ENCODE measurements at places on chromosomes 7 and 10.

DNA sequence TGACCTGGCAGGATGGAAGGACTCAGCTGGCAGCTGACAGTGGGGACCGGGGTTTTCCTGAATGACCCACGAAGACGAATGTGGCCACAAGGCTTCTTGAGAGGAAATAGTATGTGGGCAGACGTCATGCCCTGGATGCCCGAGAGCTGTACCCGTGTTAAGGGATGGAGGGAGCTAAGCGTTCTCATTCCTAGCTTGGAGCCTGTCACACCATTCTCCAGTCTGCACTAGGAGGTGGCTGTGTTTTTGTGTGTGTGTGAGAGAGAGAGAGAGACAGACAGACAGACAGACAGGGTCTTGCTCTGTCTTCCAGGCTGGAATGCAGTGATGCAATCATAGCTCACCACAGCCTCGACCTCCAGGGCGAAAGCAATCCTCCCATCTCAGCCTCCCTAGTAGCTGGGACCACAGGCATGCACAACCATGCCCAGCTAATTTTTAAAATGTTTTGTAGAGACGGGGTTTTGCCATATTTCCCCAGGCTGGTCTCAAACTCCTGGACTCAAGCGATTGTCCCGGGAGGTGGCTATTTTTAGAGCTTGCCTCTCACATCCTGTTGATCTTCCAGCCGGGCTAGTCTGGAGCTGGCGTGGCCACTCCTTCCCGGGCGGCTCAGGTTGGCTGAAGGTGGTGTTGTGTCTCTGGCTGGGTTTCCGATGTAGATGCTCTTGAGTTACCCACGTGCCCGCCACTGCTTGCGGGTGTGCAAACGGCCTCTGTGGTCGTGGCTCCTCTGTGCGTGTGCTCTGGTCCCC lies 2.1 kb downstream of the AMZ1 start:
- DNase-seq, result no peak

GRCh38 chr7:125059861-125060456 lies 130.3 kb upstream of the POT1 start:
- DNase-seq, result no peak

- no peak for DNase-seq
Observed at GRCh38 chr7:2566348-2566889, 7.6 kb downstream of the IQCE start.

DNA sequence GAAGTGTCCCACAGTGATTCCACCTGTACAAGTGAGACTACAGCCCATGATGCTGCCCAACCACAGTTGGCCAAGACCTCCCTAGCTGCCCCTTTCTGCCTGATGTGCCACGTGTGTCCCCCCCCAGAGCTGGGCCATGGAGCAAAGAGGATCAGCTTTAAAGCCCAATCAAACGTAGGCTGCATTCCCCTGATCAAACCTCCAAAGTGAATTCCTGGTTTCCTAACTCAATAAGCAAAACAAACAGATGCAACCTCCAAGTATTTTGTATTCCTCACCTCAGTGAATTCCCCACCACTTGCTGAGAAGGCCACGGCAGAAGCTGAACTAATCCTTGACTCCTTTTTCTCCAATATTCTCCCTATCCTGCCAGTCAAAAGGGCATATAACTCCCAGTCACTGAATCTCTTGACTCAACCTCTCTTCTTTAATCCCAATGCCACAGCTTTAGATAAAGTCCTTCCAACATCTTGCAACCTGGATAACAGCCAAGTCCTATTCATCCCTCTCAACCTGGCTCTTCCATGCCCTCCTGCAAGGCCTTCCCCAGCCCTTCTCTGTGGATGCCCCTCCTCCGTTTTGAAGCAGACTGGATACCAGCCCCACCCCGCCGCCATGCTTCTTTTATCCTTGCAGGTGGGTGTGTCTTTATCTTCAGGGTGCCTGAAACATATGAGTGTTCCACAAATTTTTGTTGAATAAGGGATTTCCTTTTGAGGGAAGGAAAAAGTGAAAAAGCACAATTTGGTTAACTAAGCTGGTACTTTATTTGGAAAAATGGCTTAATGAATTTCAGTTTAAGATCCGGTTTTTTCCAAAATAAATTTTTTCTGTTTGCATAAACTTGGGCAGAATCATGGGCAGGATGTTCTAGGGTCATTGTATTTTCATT lies 285.2 kb upstream of the MKLN1 start:
- no peak for DNase-seq

- no peak for DNase-seq
Observed at GRCh38 chr7:106370542-106370941, 85.8 kb upstream of the NAMPT start.

GRCh38 chr10:129809431-129809830 lies 154.6 kb downstream of the EBF3 start:
- no peak for DNase-seq

DNA sequence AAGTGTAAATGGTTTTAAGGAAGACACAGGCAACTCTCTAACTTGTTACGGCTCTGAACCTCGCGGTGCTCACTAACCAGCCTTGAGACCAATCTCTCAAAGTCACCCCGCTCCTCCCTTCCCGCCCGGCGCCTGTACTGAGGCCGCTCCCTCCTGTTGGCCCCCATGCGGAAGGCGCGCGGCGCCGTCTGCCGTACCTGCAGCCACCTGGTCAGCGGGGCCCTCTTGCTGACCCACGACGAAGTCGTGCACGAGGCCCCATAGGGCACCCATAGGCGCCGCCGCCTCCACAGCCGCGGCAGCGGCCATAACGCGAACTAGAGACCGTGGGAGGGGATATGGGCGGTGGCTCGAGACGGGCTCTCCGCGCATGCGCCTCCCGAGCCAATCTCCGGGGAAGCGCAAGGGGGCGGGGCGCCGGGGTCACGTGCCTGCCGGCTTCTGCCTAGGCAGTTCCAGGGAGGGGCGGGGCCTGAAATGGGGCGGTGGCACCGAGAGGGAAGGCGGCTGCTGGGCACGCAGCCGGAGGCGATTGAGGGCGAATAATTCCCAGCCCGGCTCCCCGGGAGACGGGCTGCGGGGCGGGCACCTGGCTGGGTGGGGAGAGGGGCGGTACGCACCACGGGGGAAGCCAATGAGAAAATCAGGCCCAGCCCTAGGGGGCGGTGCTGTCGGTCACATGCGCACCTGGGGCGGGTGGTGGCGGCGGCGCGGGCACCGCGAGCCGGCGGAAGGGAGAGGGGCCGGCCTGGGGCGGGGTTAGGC lies at the start of gene MMS19:
Gene MMS19, minus strand, starts transcription at position 347 of the 765 bp plus-strand sequence. Its CDS starts 38 bp downstream, at position 309.
- DNase-seq, result peak; percentile 100

DNA sequence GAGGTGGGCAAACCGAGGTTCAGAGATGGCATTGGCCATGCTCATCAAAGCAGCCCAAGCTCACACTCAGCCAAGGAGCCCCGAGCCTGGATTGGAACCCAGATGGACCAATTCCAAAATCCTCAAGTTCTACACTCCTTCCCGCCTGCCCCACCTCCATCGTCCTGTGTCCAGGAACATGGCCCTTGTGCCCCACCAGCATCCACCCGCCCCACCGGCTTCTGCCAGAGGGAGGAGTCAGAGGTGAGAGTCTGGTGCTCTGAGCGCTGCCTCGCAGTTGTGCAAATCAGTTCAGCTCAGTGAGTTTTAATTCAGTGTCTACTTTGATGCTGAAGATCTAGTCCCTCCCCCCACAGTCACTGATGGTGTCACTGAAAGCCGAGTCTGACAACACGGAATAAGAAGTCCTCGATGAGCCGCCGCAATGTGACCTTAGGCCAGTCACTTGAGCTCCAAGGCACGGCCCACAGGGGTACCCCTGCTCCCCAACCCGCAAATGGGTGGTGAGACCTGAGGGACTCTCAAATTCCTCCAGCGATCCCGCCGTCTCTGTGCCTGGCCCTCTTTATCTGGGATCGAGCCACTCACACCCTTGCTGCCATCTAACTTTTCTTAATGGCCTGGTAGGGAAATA lies 26.3 kb downstream of the PRKAG2 start:
- no peak for DNase-seq

DNA sequence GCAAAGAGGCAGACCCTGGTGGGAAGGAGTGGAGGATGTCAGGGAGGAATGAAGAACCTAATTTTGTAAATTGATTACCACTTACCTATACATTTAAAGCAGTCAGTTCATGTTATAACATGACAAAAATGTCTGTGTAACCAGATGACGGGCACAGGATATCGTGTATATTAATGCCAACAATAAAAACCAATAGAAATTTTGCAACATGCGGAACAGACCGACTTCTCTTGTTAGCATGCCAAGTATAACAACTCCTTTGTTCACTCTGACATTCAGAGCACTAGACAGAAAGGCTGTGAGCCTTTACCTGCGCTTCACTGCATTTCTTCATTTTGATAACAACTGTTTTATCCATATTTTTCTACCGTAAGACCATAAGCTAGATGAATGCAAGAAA lies 29.9 kb downstream of the CDK6 start:
- DNase-seq, result no peak

DNA sequence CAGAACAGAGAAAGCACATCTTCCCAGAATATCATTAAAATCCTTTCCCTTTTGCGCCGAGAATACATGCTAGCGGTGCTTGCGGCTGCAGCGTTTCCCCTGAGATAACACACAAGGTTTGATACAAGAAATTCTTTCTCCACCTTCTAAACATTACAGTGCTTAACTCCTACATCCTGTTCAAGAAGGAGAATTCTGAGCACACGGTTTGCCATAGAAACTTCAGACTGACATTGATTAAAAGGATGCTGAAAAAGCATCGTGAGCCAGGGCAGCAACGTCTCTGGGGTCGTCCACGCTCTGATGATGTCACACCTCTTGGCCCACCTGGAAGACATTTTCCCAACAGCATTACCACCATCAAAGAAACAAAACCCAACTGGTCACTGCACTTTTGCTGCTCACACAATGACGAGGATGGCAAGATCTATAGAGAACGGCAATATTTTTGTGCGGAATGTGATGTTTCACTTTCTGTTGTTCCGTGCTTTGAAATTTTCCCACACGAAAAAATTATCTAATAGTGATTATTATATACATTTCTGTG lies 27.0 kb upstream of the PRSS1 start:
- no peak for DNase-seq

DNA sequence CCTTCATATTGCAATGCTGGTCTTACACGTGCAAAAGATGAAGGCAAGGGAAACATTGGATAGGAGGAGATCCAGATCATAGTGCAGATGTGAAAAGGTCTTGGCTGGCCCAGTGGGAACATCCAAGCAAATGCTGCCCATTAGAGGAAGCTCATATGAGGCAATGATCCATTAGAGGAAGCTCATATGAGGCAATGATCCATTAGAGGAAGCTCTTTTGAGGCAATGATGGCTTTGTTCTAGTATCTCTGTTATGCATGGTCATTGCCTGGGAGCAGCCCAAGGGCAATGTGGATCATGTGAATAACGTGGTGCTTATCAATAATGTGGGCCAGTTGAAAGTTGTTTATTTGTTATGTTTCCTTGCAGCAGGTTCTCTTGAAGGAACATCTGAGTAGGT lies 37.8 kb downstream of the STEAP4 start:
- no peak for DNase-seq

- no peak for DNase-seq
Observed at GRCh38 chr10:110432814-110433565, 64.7 kb upstream of the DUSP5 start.

DNA sequence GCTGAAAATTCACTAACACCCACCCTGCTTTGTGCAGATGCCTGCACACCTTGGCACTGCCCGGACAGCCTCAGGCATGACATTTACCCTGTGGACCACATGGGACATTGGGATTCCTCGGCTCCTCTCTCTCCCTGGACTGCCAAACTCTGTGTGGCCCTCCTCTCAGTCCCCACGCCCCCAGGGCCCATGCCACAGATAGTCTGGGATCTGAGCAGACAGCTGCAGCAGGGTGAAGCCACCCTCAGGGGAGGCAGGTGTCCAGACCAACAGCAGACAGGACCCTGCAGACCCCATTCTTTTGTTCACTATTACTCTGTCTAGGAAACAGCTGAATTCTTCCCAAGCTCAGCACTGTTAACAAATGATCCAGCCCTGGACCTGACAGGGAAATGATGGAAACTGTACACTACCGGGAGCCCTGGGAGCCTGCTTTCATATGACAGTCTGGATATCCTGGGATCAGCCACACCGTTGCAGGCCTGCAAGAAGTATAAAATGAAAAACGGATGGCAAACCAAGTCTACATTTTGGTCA lies 83.4 kb downstream of the VOPP1 start:
- DNase-seq, result no peak

DNA sequence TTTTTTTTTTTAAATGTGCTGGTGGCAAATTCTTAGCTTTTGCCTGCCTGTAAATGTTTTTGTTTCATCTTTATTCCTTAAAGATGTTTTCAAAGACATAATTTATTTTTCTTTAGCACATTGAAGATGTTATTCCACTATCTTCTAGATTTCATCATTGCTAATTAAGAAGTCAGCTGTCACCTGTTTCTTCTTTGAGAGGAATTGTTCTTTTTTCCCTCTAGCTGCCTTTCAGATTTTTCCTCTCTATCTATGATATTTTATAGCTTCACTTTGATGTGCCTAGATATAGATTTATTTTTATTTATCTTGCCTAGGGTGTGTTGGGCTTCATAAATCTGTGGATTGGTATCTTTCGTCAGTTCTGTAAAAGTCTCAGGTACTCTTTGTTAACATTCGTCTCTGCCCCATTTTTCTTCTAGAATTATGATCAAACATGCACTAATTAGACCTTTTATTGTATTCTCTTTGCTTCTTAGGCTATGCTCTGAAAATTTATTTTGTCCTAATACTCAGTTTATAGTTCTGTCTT lies 50.0 kb upstream of the GATA3 start:
- no peak for DNase-seq

- DNase-seq, result no peak
Observed at GRCh38 chr7:54857294-54857693, 98.3 kb upstream of the SEC61G start.

GRCh38 chr7:121376979-121377378 lies 19.1 kb downstream of the FAM3C start:
- DNase-seq, result no peak

- no peak for DNase-seq
Observed at GRCh38 chr10:48900371-48900801, 39.3 kb downstream of the LRRC18 start.

DNA sequence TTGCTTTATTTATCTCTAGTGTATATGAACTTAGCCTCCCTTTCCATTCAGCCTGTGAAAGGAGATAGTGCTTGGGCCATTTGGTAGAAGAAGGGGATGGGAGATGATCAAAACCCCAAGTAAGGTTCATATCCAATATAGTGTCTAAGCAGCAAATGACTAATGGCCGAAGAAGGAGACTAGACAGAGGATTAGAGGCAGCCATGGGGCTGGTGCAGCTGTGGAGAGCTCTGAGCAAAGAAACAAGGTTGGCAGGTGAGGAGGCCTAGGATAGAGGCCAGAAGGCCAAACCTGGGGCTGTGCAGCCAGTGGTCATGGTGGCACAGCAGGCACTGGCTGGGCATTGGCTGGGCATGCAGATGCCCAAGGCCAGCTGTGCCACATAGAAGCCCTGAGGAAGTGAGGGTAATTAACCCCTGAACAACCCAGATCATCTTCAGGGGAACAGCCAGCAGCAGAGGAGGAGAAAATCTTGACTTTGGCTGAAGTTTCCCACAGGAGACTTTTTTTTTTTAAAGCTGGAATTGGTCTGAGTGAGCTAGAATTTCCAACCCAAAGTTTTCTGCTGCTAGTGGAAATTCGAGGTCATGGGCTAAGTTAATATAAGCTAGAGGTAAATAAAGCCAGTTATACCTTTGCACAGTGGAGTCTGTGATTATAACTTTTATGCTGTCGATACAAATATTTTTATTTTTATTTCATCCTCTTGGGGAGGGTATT lies 10.3 kb upstream of the CPA1 start:
- DNase-seq, result no peak

GRCh38 chr10:23100331-23101030 lies 5.1 kb downstream of the MSRB2 start:
- DNase-seq, result no peak

All from activated CD8-positive, alpha-beta memory T cell treated with anti-CD3 and anti-CD28 coated beads for 1 hour (primary cell).